ENCODE measurements at places on chromosomes 5 and 9. TPM values are rescaled to one million over a fixed set of nuclear protein-coding genes. Genes with fewer than 3 reads are reported as not detected.

GRCh38 chr9:34380034-34380510 lies 3.4 kb upstream of the MYORG start:
- no peak for DNase-seq

GRCh38 chr9:38125889-38126288 lies 56.9 kb upstream of the SHB start:
- DNase-seq, result peak; percentile 28

DNA sequence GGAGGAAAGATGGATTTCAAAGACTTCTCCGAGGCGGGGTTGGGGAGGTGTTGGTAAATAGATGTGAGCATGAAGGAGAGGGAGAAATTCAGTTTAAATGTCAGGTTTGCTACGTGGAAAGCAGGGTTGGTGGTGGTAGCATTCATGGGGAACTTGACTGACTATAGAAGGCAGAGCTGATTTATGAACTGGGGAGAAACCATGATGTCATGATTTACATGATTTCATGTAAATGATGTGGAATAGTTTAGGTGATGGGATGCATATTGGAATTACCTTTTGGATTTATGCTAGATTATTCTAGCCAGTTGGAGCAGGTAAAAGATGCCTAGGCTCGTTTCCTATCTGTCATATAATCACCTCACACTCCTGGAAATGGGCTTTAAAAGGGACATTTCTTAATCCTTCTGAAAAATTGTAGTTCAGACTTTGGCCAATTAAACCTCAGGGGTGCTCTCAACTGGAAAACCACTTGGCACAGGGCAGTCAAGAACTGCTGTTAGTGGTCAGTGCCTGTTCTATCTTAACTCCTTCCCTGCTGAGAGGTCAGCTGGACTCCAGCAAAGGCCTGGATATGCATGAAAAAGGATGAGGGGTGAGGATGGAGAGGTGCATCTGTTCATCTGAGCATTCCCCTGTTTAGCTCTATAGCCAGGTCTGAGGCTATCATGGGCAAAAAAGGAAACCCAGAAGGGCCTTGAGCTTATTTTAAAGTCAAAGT lies 50.1 kb upstream of the BASP1 start:
- DNase-seq, result no peak

- DNase-seq, result no peak
Observed at GRCh38 chr5:131541071-131541470, 94.0 kb downstream of the RAPGEF6 start.

- no peak for DNase-seq
Observed at GRCh38 chr9:36045610-36046009, 8.9 kb downstream of the RECK start.

DNA sequence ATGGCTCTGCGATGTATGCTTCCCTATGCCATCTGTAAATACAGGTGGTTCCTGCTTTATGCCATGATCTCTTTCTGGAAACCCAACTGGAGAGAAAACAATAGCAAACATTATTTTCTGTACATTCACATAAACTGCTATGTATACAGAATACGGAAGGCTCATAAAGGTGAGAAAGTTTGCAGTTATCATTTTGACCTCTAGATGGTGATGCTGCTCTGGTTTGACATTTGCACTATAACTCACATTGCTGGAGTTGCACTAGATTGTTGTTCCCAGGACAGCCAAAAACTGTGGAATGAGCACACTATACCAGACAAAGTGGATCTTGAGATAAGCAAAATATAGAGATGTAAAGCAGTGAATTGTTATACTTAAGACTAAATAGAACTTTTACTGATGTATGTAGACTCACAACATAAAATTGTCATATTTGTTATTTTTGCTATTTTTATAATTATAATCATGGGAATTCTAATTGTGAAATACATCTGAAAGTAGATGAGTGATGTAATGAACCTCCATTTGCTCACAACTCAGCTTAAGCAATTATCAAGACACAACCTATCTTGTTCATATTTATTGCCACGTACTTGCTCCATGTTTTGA lies 246.5 kb downstream of the PTPRD start:
- peak; percentile 18 for DNase-seq

The C7 gene
- 1.0 TPM for total RNA-seq

DNA sequence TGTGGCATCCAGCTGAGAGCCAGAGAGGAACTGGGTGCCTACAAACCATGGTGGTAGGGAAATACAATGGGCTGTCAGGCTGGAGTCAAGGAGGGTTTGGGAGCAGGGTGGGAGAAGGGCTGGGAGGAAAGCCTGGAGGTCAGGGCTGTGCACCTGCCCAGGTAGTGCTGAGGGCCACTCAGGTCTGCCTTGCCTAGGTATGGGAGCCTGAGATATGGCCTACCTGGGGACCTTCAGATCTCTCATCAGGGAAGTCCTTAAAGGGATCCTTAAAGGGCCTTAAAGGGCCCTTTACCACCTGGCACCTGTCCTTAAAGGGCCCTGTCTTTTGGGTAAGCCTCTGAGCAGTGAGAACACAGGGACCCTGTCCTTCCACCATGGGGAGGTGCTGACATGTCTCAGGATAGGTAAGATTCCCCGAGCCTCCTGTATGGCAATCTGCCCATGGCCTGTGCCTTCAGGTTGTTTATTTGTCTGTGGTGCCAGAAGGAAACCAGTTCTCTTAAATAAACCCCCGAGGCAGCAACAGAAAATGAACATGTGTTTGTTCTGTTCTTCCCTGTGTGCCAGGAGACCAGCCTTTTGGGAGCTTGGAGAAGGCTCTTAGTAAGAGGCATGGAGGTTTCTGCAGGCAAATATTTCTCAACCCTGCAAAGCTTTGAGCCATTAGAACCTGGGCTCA lies 23.3 kb downstream of the SLC25A48 start:
- no peak for DNase-seq

DNA sequence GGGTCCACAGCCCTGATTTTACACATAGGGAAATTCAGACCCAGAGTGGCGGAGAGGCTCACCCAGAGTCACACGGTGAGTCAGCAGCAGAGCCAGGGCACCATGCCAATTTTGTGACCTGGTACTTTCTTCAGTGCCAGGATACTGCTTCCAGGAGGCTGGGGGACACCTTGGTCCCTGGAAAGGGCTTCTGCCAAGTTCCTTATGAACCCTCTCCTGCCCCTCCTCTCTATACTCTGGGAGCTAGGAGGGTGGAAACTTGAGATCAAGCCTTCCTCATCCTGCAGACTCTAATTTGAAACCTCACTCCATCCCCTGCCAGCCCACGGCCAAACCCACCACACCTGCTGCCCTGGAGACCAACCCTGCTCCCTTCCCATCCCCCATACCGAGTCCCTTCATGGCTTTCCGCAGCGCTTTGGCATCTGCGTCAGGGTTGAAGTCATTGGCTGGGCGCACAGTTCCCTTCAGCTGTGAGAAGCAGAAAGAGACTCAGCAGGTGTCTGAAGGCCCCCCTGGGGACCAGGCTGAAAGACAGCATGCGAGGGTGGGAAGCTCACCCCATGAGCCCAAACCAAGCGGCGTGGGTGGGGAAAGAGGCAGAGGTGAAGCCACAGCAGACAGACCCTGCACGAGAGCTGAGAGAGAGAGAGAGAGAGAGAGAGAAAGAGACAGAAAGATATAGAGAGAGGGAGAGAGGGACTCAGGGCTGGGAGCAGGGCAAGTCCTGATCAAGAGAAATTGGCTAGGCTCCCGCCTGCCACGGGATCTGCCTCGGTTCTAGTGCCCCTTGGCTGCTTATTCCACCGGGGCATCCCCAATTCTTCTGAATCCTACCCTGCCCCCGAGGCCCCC lies 33.5 kb downstream of the ANXA6 start:
- DNase-seq, result peak; percentile 60

DNA sequence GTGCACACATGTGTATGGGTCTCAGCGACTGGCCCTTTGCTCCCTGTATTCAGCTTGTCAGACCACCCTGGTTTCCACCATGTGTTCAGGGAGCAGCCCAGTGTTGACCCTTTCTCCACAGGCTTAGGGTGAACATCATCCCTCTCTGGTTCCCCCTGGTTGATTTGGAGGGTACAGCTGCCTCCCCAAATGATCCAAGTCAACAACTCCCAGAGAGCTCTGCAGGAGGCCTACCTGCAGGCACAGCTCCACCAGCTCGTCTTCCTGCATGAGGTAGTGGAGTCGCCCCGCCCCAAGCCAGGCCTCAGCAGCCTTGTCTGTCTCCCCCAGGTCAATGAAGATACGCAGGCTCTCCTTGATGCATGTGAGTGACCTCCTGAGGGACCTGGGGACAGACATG lies 50.5 kb downstream of the SH3TC2 start:
- DNase-seq, result no peak

- DNase-seq, result no peak
Observed at GRCh38 chr5:155402927-155403640, 389.5 kb downstream of the KIF4B start.

- no peak for DNase-seq
Observed at GRCh38 chr5:173309731-173310130, 18.5 kb downstream of the STC2 start.

DNA sequence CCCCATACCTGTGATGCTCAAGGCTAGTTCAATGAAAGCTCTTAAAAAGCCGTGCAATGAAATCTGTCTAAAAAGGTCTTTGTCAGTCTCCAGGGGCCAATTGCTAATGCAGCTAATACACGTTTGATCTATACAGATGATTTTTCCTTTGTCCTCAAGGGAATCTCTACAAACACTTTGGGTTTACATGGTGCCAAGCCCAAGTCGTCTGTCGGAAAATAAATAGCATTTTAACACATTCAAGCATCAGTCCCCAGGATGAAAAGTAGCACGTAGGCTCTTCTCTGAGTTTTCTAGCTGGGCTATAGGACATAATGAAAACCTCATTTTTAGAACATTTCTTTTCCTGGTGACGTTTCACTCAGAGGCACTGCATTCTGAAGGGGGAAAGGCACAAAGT lies 477.4 kb upstream of the WWC1 start:
- no peak for DNase-seq

The LCP2 gene
- not detected for total RNA-seq

DNA sequence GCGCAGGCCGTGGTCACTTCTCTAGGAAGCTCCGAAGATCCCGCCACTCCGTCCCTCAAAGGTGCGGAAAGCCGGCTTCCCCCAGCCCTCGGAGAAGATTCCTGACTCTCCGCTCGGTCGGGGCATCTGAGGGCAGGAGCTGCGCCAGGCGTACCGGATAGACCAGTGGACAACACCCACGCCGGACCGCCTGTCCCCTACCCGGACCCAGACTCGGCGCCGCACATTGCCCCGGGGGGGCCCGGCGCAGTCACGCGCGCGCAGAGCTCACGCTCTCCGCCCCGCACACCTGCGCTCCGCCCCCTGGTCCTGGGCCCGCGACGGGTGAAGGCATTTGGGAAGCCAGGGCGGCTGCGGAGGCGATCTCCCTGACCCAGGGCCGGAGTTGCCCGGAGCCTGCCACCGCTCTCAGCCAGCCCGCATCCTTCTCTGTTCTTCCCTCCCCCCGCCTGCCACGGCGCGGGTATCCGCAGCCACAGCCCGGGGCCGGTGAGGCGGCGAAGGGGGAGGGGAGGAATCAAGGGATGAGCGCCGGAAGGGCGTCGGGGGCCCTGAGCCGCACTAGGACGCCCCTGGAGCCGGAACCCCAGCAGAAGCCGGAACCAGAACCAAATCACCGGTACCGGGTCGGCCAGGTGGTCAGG lies 448 bp downstream of the RELL2 start:
- peak; percentile 39 for DNase-seq

The BTNL3 gene
- total RNA-seq, result not detected

DNA sequence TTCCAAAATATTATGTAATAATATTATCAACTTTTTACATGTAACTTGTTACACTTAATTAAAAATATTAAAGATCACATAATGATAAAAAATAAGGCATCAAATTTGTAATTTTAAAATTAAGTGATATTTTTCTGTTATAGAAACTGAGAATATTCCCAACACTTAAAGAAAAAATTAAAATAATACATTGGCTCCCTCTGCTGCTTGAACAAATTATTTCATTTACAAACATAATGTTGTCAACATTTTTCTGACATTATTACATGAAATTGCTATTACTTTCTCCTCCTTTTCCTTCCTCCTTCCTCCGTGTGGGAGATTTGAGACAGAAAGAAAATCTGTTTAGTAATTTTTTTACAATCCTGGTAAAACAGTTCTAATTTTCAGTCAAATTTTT lies 42.3 kb downstream of the RNF180 start:
- DNase-seq, result no peak

- peak; percentile 55 for DNase-seq
Observed at GRCh38 chr9:127162864-127163365, 40.5 kb upstream of the ANGPTL2 start.

The PCDHGB2 gene
- 0.24 TPM for total RNA-seq

The VAV2 gene
- 11.5 TPM for total RNA-seq

The CCNI2 gene
- 0.09 TPM for total RNA-seq

- no peak for DNase-seq
Observed at GRCh38 chr9:138053996-138054752, 176.6 kb downstream of the CACNA1B start.

GRCh38 chr9:107907255-107907654 lies 417.7 kb upstream of the KLF4 start:
- no peak for DNase-seq

GRCh38 chr9:77793849-77794248 lies 145.7 kb upstream of the GNA14 start:
- DNase-seq, result peak; percentile 10

- no peak for DNase-seq
Observed at GRCh38 chr5:139960723-139961383, 82.2 kb downstream of the NRG2 start.

- no peak for DNase-seq
Observed at GRCh38 chr5:19143935-19144334, 844.1 kb downstream of the CDH18 start.

- DNase-seq, result no peak
Observed at GRCh38 chr5:14134083-14134482, 9.1 kb upstream of the TRIO start.

The TICAM2 gene
- total RNA-seq, result 0.30 TPM

GRCh38 chr9:5512658-5513452 lies 2.5 kb downstream of the PDCD1LG2 start:
- no peak for DNase-seq

The FEM1C gene
- total RNA-seq, result 6.8 TPM

The SPATA31A3 gene
- total RNA-seq, result not detected

GRCh38 chr5:5179597-5179996 lies 39.5 kb downstream of the ADAMTS16 start:
- no peak for DNase-seq

The SLCO6A1 gene
- 0.48 TPM for total RNA-seq
